CMK (cell line): ENCODE measurements at places on chromosomes 16 and 17.

GRCh38 chr17:72422204-72422504 lies 301.3 kb downstream of the SOX9 start:
- no peak for DNase-seq

DNA sequence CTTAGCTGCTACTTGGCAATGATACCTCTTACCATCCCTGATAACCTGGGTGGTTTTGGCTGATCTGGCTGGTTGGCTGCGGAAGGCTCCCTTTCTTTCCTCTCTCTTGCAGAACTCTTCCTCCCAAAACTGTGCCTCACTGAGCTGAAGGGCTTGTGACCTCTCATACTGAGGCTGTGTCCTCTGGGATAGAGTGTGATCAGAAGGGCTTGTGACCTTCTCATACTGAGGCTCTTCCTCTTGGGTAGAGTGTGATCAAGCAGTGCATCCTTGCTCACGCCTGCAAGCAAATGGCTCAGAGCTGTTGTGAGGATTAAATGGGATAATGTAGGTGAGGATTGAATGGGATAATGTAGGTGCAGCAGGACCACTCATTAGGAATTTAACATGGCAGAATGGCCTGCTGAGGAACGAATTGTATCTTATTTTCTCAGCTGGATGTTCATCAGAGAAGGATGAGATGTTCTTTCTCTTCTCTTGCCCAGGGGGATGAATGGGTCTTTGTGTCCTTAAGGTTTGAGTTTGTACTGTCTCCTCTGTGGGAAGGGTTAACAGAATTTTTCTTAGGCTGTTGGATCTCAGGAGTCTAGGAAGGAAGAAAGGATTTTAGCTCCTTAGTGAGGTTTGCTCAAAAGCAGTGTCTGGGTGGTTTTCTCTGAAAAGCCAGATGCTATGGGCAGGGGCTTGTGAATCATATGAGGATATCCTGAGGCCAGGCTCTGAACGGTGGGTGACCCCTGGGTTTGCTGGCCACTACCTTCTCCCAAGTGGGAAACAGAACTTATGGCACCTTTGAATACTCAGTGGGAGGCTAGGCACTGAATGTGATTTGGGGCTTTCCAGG lies 130.0 kb upstream of the HS3ST2 start:
- DNase-seq, result no peak

DNA sequence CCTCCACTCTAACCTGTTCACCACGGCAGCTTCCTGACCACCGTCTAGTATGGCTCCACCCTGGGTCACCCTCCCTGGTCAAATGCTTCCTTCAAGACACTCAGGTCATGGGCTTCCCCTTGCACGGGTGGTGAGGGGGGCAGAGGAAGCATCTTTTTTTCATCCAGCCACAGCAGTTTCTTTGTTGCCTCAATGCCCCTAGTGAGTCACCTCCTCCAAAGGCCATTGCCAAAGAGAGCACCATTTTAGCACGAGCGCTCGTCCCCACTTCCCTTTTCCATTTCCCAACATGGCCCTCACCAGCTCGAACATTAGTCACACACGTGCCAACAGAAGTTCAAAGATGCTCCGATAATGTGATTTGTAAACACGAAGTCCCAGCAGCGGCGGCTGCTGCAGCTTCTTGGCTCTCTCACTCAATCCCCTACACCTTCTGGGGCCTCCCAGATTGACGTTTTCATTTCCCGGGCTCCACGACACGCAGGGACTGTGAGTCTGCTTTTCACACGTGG lies 134.6 kb downstream of the GAS7 start:
- DNase-seq, result no peak

DNA sequence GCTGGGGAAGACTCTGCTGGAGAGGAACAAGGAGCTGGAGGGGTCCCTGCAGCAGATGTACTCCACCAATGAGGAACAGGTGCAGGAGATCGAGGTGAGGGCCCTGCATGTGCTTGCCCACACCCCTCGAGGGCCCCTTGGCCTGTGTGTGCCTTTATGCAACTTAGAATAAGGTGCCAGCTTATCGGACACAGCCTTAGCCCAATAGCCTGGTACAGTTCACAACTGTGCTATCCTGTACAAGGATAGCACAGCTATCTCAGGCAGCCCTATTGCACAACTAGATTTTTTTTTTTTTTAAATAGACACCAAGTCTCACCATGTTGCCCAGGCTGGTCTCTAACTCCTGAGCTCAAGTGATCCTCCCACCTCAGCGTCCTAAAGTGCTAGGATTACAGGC lies 12.1 kb downstream of the CDR2L start:
- no peak for DNase-seq

DNA sequence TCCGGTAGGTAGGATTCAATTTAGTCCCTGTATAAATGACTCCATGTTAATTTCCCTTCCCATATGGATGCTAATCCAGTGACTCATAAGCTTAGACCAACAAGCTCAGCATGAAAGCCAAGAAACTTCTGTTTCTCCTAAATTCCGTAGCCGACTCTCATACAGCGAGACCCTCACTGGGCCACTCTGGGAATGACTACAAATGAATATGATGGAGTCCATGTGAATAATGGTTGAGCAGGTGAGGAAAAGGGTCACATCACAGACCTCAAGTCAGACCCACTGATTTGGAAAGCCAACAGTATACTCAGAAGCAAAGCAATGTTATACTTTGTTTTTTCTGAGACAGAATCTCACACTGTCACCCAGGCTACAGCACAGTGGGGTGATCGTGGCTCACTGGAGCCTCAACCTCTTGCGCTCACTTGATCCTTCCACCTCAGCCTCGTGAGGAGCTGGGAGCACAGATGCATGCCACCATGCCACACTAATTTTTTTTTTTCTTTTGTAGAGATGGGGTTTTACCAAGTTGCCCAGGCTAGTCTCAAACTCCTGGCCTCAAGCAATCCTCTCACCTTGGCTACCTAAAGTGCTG lies 14.6 kb downstream of the RSL1D1 start:
- no peak for DNase-seq

DNA sequence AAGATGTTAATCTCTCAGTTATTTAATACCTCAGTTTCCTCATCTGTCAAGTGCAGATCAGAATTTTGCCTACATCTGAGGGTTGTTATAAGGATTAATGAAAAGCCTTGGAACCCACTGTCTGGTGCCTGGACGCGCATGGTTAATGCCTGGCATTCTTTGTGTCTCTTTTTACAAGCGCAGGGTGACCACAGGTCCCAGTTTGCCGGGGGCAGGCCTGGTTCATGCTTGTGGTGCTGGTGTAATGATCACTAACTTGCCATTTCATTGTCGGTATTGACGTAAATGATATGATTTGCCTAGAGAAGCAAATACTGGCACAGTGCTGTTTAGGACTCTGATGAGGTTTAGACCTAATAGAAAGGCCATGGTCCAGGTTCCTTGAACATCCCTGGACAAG lies 23.1 kb downstream of the MRC2 start:
- DNase-seq, result no peak

DNA sequence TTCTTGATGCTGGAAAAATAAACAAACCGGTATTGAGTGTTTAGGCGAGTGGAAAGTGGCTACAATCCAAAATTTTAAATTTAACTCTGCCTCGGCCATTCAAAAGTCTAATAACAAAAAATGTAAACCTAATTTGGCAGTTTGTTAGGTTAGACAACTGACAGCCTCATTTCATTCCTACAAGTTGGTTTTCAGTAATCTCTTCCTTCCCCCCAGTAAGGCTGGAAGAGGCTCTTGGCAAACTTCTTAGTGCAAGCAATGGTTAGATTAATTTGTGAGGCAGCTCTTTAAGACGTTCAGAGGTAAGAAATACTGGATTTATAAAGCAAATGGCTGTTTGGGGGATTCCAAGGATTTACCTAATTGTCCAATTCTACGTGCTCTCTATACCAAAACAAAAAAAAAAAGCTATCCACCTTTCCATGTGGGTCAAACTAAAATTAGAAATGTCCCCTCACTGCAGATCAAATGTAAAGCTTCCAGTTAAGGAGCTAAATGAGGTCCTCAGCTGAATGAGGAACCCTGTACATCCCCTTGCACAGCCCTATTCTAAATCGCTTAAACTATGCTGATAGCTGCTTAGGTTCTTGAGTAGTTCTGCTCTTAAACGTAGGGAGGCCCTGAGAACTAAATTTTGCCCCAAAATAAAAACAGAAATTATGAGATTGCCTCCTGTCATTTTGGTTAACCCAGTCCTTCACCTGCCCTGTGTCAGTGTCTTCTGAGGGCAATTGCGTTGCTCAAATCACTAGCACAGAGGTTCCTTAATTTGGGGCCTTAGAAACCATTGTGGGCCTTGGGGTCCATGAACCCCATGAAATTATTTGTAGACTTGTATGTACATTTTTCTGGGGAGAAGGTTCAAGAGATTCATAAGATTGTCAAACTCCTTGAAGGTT lies 2.9 kb downstream of the HEXIM1 start:
- no peak for DNase-seq

DNA sequence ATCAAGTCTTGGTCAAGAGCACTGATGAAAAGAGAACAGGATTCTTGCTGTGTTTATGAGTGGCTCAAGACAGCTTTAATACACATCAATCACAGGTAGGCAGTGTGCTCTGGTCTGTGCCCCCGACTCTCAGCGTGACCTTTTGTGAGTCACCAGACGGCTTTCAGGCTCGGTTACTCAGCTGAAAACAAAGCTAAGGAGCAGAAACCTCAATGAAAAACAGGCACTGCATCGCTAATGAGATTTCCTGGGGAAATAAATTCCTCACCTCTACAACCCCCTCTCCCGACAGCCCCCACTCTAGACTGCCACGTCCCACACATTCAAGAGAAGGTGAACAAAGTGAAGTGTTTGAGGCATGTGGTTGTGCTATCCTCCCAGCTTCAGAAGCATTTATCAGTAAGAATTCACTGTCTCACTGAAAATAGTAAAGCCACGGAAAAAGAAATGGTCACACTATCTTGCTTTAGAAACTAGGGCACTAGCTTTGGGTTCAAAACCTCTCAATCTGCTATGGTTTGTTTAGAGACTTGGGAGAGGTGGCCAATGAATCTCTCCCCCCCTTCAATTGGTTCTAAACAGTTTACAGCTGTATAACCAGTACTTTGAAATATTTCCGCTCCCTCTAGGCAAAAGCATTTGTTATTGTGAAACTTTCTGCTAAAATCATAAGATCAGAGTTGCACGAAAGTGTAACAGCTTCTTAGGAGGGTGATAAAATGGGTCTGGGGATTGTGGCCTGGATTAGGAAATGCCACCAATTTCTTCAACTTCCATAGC lies 199.5 kb upstream of the PMFBP1 start:
- DNase-seq, result no peak

DNA sequence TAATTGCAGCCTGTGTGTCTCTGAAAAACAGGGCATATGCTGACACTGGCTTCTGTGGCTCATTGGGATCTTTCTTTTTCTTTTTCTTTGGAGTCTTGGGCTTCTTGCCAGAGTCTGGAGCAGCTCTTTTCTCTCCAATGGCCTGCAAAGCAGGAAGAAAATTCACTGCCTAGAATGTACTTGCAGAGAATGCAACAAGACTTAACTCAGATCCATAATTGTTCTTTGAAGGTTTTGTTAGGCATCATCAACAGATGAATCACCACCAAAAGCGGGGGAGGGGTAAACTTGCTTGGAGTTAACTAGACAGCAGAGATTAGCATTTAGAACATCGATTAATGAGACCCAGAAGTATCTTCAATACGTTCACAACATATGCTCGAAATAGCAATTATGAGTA lies 100.9 kb downstream of the TOX3 start:
- DNase-seq, result no peak

GRCh38 chr16:84532291-84532724 lies 27.8 kb upstream of the MEAK7 start:
- peak; percentile 75 for DNase-seq

DNA sequence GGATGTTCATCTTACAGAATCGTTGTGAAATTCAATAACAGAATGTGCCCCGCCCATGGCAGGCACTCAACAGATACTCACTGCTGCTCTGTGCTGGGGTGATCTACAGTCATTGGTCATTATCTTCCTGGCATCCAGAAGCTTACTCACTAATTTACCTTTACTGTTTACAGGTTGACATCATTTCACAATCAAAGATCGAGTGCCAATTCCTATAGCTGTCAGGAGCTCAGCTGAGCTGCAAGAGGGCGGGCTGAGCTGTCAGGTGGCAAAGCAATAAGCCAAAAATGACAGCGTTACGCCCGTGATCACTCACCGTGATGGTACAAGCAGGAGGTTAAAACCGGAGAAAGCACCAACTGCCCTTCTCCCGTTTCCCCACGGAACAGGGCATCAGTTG lies 51.2 kb downstream of the LITAF start:
- DNase-seq, result no peak

DNA sequence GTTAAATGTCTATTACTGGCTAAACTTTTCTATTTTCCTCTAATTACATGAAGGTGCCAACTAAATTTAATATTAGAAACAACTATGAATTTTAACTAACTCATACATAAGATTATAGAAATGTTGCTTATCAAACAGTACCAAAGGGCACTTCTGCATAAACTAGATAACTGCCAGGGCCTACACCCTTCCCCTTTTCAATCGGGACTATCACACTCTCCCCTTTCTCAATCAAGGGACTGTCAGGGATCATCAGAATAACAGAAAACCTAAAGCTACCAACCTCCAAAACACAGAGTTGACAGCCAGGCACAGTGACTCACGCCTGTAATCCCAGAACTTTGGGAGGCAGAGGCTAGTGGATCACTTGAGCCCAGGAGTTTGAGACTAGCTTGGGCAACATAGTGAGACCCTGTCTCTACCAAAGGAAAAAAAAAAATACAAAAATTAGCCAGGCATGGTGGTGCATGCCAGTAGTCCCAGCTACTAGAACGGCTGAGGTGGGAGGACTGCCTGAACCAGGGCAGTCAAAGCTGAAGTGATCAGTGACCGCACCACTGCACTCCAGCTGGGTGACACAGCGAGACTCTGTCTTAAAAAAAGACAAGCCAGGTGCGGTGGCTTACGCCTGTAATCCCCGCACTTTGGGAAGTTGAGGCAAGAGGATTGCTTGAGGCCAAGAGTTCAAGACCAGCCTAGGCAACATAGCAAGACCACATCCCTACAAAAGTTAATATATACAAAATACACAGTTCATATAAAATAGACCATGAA lies 3.2 kb upstream of the PHLPP2 start:
- DNase-seq, result no peak

DNA sequence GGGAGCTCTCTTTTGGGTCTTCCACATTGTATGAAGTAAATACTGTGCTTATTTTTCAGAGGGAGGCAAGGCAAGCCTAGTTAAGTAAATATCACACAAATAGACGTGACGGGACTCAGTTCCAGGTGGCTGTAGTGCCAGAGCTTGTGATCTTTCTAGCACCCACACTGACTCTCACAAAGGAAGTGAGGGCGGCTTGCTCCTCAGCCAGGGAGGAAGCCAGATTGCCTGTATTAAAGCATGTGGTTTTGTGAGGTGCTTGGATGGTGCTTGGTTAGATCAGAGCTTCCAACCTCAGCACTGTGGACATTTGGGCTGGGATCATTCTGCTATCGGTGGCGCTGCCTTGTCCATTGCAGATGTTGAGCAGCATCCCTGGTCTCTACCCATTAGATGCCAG lies 80.1 kb downstream of the VAT1L start:
- DNase-seq, result no peak
